Inflammatory macrophage (primary cell): ENCODE measurements at places on chromosomes 5 and 9.

- no peak for DNase-seq
Measured at GRCh38 chr9:83754383-83754977, 46.7 kb upstream of the UBQLN1 start.

DNA sequence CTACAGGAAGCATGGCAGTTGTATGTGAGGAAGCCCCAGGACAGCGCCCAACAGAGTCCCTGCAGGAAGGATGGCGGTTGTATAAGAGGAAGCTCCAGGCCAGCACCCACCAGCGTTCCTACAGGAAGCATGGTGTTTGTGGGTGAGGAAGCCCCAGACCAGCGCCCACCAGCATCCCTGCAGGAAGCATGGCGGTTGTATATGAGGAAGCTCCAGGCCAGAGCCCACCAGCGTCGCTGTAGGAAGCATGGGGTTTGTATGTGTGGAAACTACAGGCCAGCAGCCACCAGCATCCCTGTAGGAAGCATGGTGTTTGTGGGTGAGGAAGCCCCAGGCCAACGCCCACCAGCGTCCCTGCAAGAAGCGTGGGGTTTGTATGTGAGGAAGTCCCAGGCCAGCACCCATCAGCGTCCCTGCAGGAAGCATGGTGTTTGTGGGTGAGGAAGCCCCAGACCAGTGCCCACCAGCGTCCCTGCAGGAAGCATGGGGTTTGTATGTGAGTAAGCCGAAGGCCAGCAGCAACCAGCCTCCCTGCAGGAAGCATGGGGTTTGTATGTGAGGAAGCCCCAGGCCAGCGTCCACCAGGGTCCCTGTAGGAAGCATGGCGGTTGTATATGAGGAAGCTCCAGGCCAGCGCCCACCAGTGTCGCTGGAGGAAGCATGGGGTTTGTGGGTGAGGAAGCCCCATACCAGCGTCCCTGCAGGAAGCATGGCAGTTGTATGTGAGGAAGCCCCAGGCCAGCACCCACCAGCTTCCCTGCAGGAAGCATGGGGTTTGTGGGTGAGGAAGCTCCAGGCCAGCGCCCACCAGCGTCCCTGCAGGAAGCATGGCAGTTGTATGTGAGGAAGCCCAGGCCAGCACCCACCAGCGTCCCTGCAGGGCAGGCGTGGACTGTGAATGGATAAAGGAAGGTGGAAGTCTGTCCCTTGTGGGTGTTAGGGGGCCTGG, 79.0 kb downstream of the DAP start:
- DNase-seq = peak; percentile 78

DNA sequence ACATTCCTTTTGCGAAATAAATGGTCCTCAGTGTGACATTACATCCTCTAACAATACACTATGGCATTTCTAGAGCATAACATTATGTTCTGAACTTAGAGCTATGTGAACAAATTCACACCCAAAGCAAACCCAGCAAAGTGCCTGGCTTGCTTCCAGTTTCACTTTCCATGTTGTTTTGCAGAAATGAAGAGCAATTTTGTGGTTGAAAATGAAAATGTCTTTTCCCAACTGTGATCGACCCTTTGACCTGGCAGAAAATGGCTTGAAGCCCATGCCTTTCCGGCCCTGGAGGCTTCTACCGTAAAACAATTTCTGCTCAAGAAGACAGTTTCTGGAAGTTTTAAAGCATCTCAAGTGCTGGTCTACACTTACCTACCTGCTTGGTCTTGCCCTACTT, 344.7 kb upstream of the RGMB start:
- DNase-seq = no peak

GRCh38 chr9:113307396-113307975, 4.3 kb upstream of the RNF183 start:
- no peak for DNase-seq

DNA sequence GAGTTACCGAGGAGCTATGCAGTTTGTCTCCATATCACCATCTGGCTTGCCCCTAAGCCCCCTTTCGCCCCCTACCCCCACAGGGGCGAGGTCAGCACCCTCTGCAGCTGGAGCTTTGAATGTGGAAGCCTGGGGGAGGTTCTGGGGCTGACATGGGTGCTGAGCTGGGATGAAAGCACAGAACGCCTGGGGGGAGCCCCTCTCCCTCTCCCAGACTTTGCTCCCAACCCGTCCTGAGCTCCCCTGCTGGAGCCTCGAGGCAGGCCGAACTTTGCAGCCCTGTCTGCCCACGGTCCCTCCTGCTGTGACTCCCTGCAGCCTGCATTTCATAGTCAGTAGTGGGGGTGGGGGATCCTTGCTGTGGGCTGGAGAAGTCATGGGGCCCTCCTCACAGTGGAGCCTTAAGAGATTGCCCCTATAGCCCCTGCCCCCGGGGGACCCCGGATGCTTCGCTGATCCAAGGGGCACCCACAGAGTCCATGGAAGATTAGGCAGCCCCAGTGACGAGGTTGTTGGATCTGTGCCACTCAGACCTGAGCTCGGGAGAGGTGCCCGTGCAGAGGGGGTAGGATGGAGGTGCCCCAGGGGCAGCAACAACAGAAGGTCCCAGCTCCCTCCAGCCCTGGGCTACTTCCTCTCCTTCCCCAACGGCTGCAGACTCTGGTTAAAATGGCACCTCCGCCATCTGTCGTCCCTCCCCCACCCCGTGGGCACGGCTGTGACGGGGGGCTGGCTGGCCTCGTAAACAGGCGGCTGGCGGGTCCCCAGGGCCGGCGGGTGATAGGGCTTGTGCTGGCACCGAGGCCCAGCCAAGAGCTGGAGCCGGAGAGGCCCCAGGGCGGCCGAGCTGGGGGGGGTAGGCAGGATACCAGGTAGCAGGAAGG, 162.0 kb downstream of the C9orf50 start:
- peak; percentile 60 for DNase-seq

DNA sequence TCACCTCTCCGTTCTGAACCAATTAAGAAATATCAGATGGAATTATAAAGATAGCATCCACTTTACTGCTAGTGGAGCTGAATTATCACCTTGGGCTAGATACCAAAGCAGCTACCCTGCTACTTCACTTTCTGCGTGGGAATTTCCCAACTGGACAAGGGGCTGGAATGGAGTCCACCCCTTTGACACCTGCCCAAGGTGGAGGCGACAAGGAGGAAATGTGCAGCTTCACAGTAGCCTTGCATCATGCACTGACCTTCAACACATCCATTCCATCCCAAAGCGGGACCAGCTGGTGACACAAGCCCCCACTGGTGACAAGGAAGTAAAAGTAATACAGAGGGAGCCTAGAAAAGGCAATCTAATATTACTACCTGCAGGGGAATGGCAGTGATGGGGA, 30.7 kb downstream of the CTNND2 start:
- no peak for DNase-seq

DNA sequence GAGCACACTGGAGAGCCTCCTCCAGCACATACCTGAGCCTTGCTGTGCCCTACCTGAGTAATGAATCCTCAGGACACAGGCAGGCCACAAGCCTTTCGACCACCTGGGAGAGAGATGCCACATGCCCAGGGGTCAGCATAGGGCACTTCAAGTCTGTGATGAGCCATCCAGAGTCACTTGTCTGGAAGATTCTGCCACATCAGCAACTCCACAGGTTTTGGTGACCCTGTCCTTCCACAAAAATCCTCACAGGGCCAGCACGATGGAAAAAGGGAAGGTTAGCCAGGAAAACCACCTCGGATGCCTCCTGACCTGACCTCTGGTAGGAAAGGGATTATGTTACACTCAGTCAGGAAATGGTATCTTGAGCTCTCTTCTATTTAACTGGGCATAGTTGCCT, 46.8 kb downstream of the FRMD3 start:
- no peak for DNase-seq

- no peak for DNase-seq
Measured at GRCh38 chr5:123209502-123210027, 120.5 kb downstream of the PRDM6 start.

- DNase-seq = peak; percentile 83
Measured at GRCh38 chr9:91162784-91163443, 198.8 kb downstream of the AUH start.
